NCI-H1092 (cell line): ENCODE measurements at places on chromosomes 6 and 20.

DNA sequence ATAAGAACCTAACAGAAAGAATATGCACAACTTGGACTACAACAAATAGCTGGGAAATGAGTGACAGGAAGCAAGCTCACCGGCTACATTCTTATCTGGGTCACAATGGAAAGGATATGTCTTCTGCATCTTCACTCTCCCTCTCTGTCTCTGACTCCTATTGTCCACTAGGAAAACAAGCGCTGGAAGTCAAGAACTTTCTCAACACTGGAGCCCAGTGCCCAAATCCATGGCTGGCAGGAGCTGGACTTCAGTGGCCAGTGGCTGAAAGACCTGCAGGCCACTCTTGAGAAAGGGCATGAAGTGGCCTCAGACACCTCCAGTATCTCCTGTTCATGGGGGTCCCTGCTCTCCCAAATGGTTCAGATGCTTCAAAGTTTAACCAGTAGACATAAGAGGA, 62.0 kb downstream of the FAM50B start:
- no peak for DNase-seq

DNA sequence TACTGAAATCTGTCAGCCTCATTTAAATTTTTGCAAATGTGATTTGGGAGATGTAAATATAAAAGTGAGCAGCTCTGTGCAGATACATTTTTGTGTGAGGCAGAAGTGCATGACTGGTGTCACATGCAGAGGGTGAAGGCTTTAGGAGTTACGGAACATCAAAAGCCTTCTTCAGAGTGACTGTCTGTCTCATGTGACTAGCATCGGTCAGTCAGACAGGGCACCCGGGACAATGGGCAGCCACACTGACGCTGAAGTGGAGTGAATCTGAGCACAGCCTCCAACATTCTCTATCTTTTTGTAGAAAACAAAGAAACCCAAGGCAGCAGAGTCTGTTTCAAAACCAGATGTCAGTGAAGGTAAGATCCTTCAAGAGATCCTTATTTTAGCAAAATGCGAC, 7.9 kb upstream of the FAM209A start:
- DNase-seq = no peak

- DNase-seq = no peak
Observed at GRCh38 chr6:131001945-131002660, 60.9 kb downstream of the EPB41L2 start.

DNA sequence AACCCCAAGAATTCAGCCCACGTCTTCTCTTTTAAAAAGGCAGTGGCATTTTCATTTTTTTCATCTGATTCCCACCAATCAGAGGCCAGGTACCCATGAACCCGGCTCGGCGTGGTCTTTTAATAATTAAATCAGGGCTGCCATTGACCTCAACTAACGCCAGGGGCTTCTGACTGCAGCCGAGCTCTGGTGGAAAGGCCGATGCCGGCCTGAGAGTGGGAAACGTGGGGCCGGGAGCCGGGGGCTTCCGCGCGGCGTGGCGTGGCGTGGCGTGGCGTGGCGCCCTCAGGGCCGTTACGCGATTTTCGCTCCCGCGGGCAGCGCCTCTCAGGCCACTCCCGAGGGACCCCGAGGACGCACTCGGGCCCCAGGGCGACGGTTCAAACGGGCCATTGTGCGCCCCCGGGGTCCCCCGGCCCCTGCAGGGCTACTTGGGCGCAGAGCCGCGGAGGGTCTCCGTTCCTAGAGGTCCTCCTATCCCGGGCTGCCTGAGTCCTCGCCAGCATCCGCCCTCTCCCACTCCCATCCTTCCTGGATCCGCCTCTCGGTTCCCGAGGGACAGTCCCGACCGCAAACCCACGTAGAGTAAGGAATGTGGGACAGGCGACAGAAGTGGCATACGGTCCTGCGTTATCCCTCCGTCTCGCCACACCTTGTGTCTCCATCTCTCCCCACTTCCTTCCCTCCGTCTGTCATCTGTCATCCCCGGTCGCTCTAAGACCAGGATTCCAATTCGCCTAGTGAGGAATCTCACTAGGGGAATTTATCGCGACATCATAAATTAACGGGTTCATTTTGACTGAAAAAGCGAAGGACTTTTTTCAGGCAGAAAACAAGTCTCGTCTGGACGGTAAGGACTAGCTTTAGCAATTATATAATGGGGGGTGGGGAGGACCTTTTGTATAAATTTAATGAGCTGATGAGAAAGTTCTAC, 876 bp upstream of the TBPL1 start:
- peak; percentile 49 for DNase-seq

DNA sequence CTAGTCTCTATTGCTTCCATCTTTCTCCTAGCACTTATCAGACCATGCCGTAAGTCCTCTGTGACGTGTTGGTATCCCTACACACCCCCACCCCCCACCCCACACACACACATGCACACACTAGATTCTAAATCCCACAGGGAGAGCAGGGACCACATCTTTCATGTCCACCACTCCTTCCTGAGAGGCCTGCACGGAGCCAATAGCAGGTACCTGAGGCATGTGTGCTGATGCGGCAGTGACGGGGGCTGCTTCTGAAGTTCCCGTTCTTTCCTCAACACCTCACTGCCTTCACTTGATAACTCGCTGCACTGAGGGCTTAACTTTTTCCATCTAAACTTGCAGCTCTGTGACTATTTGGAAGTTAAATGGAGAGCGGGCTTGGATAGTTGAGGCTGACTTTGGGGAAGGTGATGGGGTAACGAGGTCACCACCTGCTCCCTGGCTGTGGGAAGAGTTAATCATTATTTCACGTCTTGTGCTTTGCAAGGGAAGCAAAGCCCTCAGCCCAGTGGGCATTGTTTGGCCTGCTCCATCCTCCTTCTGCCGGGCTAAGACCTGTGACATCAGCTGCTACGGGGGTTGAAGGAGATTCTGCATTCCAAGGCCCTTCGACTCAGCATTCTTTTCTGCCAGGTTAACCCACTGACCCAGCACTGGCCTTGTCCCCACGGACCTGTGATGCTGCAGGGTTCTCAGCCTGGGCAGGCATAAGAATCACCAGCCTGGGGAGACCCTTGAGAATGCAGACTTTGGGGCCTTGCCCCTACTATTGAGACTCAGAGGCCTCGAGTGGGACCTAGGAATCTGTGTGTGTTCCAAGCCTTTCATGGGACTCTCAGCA, 187.8 kb downstream of the ANKRD60 start:
- no peak for DNase-seq

GRCh38 chr20:1335961-1336698, 7.2 kb upstream of the SDCBP2 start:
- DNase-seq = no peak

DNA sequence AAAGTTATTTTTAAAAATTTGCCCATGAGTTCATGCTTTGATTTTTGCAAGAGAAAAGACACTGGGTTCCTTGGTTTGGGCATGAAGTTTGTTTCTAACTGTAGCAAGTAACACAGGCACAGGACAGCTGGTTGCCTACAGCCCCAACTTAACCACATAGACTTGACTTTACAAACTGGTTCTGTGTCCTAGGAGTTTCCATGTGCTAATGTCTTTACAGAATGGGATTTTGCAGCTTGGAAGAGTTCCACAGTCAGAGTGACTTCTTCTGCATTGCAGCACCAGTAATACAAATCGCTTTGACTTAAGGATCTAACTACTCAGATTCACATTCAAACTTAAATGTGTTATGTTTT, 44.3 kb downstream of the OR2B2 start:
- DNase-seq = no peak

- no peak for DNase-seq
Observed at GRCh38 chr6:4521070-4521469, 255.1 kb upstream of the CDYL start.

GRCh38 chr20:57558614-57559288, 2.2 kb upstream of the PCK1 start:
- no peak for DNase-seq

- no peak for DNase-seq
Observed at GRCh38 chr6:9332241-9332780, 897.0 kb upstream of the SLC35B3 start.

- no peak for DNase-seq
Observed at GRCh38 chr6:148027201-148027600, 315.4 kb upstream of the SASH1 start.

DNA sequence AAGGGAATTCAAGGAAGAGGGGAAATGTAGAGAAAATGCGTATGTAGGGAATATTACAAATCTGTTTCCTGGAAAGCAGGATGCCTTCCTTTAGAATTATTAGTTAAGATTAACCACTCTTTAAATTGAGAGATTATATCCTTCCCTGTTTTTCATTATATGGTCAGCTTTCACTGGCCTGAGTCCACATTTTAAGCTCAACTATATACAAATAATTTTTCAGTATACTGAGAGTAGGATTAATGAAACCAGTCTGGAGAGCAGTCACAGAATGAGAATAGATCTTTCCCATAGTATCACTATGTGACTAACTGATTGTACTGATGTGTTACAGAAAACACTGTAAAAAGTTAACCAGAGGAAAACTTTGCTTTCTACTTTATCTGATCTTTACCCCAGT, 306.3 kb downstream of the LAMA2 start:
- no peak for DNase-seq

DNA sequence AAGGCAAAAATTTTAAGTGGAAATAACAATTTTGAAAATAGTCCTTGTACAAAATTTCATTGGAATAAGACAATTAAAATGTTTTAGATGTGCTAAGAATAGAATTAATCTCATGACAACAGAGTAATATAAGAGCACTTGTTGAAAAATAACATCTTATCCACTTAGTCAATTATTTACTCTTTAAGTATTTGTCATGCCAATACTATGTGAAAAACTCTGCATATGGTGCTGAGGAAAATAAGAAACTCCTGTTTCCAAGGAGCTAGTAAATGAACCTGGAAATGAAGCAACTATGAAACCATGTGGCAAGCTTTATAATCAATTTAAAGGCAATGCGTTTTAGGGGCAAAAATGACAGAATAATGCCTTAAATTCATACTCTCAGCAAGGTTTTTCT, 42.7 kb upstream of the HCRTR2 start:
- DNase-seq = no peak

- no peak for DNase-seq
Observed at GRCh38 chr6:108068618-108069017, 5.9 kb downstream of the OSTM1 start.

GRCh38 chr6:152300517-152300916, 336.6 kb downstream of the SYNE1 start:
- DNase-seq = no peak

GRCh38 chr20:48189181-48189580, 403.9 kb upstream of the SULF2 start:
- DNase-seq = no peak

- DNase-seq = no peak
Observed at GRCh38 chr20:52924411-52925271, 47.5 kb upstream of the TSHZ2 start.

DNA sequence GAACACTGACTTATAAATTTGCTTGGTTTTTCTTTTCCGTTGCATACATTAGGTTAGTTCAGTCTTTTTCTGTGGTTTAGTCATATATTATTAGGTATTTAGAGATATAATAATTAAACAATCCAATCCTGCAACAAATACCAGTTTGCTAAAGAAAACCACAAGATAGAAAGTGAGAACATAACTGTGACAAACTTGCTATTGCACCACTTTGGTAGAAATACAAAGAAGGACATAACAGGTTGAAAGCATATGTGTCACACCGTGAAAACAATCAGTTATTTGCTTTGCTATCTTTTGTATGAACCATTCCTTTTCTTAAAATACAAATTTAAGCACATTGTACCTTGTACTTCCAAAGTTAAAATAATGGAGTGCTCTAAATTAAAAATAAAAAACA, 42.0 kb upstream of the KCNQ5 start:
- no peak for DNase-seq

- no peak for DNase-seq
Observed at GRCh38 chr20:59435518-59435917, 135.1 kb downstream of the EDN3 start.

- DNase-seq = no peak
Observed at GRCh38 chr6:162863821-162864220, 136.0 kb downstream of the PACRG start.

DNA sequence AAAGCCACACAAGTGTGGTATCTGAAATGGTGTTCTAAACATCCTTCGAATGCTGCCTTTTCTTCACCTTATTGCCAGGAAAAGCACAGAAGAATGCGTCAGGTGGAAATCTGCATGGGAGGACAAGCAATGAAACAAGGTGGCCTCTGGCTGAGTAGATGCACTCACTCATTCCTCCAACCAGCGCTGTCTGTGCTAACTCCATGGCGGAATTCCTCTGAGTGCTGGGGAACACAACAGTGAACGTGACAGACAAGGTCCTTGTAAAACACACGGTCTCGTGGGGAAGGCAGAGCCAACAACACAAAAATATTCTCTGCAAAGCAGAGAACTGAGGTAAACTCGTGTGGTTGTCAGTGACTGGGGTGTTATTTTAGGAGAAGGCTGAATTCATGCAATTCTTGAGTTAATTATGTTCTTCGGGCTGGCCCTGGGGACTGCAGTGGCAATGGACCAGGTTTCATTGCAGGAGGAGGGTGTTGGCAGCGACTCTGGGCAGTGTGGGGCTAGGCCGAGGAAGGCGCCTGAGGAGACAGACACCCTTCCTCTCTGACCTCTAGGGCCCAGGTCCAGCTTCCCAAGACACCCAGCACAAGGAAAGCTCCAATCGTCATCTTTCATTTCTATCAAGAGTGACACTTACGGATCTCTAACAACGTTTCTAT, 339.7 kb downstream of the PRKN start:
- no peak for DNase-seq

GRCh38 chr20:36017048-36017951, 48.9 kb downstream of the CNBD2 start:
- DNase-seq = no peak

GRCh38 chr6:21078497-21078896, 515.1 kb upstream of the SOX4 start:
- no peak for DNase-seq

DNA sequence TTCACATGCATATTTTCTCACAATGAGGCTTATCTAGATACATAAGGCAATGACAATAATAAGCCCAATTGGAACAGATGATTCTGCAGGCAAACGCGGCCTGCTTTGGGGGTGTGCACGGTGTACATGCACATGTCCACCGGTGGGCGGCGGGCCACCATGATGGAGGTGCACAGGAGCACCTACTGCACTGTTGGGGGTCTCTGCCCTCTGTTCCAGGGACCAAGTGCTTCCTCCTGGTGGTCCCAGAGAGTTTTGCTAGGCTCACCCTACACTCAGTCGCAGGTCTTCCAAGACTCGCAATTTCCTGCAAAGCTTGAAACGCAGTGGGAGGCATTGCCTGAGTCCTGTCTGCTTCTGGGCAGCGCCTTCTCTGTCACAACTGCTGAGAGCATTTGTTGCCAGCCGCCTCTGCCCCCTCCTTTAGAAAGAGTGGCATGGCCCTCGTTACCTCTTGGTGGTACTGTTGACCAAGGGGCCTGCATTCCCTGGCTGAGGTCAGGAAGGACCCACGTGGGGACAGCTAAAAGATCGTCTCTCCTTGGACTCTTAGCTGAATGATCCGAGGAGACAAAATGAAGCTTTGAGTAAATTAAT, 135.3 kb downstream of the ERMARD start:
- DNase-seq = no peak

DNA sequence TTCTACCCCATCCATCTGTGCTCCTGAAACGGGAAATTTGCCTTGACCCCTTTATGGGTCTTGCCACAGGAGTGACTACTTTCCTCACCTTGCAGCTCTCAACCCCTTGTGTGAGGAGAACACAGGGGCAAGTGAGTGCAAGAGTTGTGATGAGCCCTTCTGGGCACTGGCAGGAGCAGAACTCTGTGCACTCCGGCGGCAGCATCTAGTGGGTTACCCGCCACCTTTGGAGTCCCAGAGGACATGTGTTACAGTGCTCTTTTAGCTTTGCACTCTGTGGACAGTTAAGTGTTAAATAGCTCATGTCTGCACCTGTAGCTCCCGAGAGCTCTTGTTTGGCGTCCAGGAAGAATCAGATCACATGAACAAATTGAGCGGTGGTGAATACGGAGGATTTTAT, 940.2 kb downstream of the GRIK2 start:
- DNase-seq = no peak
